Cerebellum (tissue), 4 donors: ENCODE measurements at places on chromosomes 1 and 21. TPM values are rescaled to one million over a fixed set of nuclear protein-coding genes. Genes with fewer than 3 reads are reported as not detected.

The THEM5 gene
- total RNA-seq: not detected

The GJA5 gene
- 2.1 TPM for total RNA-seq

The CD53 gene
- 8.4 TPM for total RNA-seq

The LRRC8B gene
- 18.0 TPM for total RNA-seq

The ERICH3 gene
- total RNA-seq: 8.7 TPM

The SGIP1 gene
- total RNA-seq: 100 TPM

The NEGR1 gene
- 28.7 TPM for total RNA-seq

The CRNN gene
- total RNA-seq: not detected

The XCL2 gene
- not detected for total RNA-seq

The CD1B gene
- total RNA-seq: not detected

The SPRR2F gene
- not detected for total RNA-seq

The TEDDM1 gene
- total RNA-seq: not detected

The RASAL2 gene
- total RNA-seq: 53.1 TPM

The GABRD gene
- total RNA-seq: 2.9 TPM

The SLC45A3 gene
- total RNA-seq: 1.3 TPM

The SLC6A9 gene
- 12.3 TPM for total RNA-seq

The PLA2G2F gene
- not detected for total RNA-seq

The DNAI4 gene
- total RNA-seq: 28.9 TPM

The EDARADD gene
- 1.3 TPM for total RNA-seq

The DNTTIP2 gene
- total RNA-seq: 15.8 TPM

The ILDR2 gene
- total RNA-seq: 72.6 TPM

The FALEC gene
- 2.2 TPM for total RNA-seq

The ARHGEF2 gene
- total RNA-seq: 78.8 TPM

The C8A gene
- total RNA-seq: not detected

The C1orf226 gene
- 3.4 TPM for total RNA-seq

The BTG3 gene
- total RNA-seq: 23.2 TPM

The KRTAP21-2 gene
- total RNA-seq: not detected

The CFHR3 gene
- not detected for total RNA-seq

The S100B gene
- total RNA-seq: 22.5 TPM

The HSF2BP gene
- total RNA-seq: 2.5 TPM

The MAP1LC3C gene
- total RNA-seq: 1.00 TPM

The FAM72C gene
- 1.4 TPM for total RNA-seq

The MTARC1 gene
- 11.3 TPM for total RNA-seq

The AQP10 gene
- total RNA-seq: not detected

The B3GALT2 gene
- 52.2 TPM for total RNA-seq

The ZNF648 gene
- 0.82 TPM for total RNA-seq

The LCE3D gene
- total RNA-seq: not detected

The LIPI gene
- total RNA-seq: not detected

The VASH2 gene
- total RNA-seq: 52.3 TPM
